ENCODE measurements at places on chromosomes 1 and 21.

DNA sequence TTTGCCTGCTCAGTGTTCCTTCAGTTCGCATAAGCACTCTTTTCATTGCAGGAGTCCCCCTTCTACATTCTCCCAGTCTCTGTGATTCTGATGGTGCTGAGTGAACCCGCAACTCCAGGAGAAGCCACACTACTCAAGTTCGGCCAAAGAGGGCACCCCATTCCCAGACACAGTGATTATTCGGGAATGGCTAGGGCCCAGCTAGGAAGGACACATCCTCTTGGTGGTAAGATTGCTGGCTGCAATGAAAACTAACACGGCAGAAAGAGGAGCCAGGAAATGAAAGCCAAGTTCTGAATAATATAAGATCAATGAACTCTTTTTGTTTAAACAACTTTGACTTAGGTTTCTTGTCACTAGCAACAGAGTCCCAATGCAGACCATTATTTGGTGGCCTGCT is 14.9 kb downstream of the CREG1 start:
- no peak for DNase-seq

DNA sequence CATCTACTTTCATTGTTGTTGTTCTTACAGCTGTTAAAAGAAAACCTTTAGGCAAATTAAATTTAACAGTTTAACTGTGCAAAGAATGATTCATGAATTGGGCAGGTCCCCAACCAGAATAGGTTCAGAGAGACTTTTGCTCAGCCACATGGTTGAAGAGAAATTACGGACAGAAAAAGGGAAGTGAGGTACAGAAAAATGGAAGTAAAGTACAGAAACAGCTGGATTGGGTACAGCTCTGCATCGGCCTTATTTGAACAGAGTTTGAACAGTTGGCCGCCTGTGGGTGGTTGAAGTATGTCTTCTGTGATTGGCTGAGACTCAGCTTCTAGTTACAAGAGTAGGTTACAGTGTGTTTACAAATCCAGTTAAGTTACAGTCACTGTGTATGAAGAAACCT is 210.1 kb downstream of the FGGY start:
- DNase-seq: no peak

- DNase-seq: no peak
These were observed 55.4 kb downstream of the ARHGEF10L start for GRCh38 chr1:17594690-17595601.

DNA sequence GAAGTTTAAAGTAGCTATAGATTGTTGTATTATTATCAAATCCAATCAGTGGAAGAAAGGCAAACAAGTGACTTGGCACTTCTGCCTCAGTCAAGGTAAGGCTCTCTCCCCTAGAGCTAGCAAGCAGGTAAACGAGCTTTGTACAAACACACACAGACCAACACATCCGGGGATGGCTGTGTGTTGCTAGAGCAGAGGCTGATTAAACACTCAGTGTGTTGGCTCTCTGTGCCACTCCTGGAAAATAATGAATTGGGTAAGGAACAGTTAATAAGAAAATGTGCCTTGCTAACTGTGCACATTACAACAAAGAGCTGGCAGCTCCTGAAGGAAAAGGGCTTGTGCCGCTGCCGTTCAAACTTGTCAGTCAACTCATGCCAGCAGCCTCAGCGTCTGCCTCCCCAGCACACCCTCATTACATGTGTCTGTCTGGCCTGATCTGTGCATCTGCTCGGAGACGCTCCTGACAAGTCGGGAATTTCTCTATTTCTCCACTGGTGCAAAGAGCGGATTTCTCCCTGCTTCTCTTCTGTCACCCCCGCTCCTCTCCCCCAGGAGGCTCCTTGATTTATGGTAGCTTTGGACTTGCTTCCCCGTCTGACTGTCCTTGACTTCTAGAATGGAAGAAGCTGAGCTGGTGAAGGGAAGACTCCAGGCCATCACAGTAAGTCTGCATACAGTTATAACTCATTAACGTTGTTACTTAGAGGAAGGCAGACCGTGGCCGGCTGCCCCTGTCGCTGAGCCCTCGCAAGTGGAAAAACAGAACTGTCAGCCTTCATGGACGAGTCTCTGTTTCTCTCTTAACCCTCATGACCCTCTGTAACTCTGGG is at the start of gene PALMD:
TSS of gene PALMD (plus strand) at position 415 of the 833 bp plus-strand sequence. CDS start at position 620, 205 bp downstream.
- no peak for DNase-seq

DNA sequence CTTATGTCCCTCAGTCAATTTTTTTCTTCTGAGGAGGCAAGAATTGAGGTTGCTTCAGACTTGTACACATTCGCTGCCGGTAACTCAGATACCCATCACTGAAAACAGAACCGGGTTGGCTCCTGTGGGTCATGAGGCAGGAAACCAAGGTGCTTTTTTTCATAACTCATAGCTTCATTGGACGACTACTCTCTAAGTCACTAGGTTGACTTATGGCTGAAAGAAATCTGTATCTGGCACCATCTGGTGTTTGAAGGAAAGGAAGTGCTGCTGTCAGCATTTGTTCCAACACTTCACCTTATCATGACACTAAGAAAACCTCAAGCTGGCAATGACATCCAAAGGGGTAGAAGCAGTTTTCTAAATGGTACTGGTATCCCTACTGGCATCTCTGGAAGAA is 82.3 kb downstream of the TBX19 start:
- peak; percentile 79 for DNase-seq

GRCh38 chr1:153536671-153537375 is 1.0 kb upstream of the S100A6 start:
- DNase-seq: no peak

DNA sequence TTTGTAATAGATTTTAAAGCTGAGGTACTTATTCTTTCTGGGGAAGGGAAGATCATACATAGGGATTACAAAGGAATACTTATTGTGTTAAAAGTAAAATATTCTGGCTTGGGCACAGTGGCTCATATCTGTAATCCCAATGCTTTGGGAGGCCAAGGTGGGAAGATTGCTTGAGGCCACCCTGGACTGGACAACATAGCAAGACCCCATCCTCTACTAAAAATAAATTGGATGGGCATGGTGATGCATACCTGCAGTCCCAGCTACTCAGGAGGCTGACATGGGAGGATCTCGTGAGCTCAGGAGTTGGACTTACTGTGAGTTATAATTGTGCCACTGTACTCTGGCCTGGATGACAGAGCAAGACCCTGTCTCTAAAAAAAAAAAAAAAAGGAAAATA is 27.6 kb downstream of the GABPB2 start:
- DNase-seq: no peak

GRCh38 chr21:32022146-32022545 is 149.3 kb downstream of the HUNK start:
- DNase-seq: no peak

- no peak for DNase-seq
These were observed 651.9 kb downstream of the MRPL39 start for GRCh38 chr21:24955275-24955961.

- DNase-seq: no peak
These were observed 250.9 kb upstream of the SGIP1 start for GRCh38 chr1:66282891-66283621.

GRCh38 chr1:2462819-2463218 is 13.3 kb upstream of the PLCH2 start:
- no peak for DNase-seq

GRCh38 chr1:204167730-204168129 is 1.6 kb upstream of the REN start:
- no peak for DNase-seq

DNA sequence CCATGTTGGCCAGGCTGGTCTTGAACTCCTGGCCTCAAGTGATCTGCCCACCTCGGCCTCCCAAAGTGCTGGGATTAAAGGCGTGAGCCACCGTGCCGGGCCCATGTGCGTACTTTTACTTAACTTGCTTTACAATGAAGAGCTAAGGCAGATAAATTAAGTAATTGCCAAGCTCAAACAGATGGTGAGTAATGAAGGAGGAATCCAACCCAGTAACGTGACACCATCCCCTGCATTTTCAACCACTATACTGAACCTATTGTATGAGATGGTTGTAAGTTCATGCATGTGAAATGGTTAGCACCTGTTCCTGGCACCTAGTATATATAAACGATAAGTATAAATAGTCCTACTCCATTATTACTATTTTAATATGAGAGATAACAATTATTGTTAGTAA is 588.0 kb upstream of the BEND5 start:
- DNase-seq: no peak

- DNase-seq: no peak
These were observed 102.9 kb downstream of the ZZZ3 start for GRCh38 chr1:77579547-77579946.

- no peak for DNase-seq
These were observed 13.9 kb downstream of the PLA2G2F start for GRCh38 chr1:20153000-20153418.

DNA sequence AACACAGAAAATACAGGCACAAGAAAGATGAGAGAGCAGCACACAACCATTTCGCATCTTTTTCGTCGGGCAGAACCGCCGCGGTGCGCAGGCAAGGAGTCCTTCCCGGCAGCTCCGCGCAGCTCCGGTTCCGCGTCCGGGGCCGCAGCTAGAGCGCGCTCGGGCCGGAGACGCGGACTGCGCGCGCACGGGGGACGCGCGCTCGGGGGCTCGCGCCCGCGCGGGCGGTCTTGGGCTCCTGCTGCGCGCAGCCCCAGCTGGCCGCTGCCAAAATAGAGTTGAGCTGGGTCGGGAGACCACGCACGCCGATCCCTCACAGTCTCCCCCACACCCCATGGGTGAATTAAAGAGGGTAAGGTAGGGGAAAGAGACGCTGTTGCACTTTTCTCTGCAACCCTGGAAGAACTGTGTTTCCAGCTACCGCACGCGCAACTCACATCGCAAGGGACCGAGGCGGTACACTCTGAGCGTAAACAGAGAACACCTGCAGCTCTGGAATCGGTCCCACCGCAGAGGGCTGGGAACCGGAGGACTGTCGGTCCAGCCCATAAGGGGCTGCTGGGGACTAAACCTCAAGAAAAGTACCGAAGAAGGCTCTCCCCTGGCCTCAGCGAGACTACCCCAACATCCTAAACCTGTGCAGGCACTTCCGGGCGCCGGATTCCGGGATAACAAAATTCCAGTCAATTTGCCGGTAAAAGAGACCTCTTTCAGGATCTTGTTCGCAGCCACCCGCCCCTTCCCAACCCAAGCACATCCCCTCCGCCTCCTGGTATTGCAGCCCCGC is 1.7 kb downstream of the NR5A2 start:
- no peak for DNase-seq

DNA sequence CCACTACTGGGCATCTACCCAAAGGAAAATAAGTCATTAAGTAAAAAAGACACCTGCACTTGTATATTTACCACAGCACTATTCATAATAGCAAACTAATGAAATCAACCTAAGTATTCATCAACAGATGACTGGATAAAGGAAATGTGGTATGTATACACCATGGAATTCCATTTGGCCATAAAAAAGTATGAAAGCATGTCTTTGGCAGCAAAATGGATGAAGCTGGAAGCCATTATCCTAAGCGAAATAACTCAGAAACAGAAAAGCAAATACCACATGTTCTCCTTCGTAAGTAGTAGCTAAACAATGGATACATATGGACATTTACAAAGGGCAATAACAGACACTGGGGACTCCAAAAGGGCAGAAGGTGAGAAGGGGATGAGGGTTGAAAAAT is 485.7 kb upstream of the BRINP3 start:
- no peak for DNase-seq

- DNase-seq: no peak
These were observed 7.0 kb upstream of the ID3 start for GRCh38 chr1:23566304-23566703.

DNA sequence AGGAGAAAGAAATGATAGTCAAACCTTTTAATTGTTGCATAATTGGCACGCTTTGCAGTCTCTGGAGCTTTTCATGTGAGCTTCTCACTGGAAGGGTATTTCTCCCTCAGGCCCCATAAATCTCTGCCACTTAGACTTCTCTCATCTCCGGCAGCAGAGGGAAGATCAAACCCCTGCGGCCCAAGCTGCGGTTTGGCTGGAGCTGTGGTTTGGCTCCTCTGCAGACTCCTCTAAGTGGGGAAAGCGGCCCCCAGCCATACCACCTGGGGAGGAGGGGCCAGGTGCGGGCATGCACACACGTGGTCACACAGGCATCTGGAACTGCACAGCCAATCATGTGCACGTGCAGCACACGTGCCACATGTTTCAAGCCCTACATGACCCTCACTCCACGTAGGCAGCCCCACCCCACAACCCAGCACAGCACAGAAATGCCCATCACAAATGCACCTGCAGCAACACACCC is 58.3 kb downstream of the UBE2T start:
- no peak for DNase-seq

DNA sequence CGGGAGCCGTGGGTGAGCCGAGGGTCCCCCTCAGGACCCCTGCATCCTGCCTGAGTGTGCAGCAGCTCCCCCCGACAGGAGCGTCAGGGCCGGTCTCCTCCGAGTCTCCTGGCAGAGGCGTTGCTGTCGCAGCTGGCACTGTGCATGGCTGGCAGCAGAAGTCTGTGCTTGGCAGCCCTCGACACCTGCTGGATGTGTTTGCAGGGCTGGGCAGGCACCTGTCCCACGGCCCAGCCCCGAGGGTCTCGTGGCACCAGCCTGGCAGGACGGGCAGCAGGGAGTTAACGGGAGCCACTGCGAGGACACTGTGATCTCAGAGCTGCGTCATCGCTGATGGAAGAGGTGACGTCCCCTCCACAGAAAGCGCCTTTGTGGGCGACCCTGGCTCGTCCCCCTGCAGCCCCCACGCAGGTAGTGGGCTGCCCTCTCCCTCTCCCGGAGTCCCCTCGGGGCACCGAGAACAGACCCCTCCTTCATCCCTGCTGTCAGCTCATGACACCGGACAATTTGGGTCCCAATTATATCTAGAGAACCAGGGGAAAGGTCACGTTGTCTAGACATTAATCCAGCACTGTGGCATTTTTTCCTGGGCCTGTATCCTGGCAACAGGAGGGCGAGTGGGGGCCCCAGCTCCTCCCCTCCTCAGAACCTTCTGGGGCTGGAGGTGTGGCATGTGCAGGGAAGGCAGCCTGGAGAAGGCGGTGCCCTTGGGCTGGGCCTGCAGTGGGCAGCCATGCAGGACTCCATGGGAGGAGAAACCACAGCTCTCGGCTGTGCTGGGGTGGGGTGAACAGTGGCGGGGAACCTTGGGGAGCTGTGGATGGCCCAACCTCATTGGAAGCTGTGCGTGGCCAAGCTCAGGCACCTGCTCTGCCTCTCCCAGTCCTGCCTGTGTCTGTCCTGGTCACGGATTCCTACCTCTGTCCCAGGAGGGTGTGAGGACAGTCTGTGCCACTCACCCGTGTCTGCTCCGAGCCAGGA is 15.4 kb downstream of the COL18A1 start:
- DNase-seq: no peak

GRCh38 chr21:38780879-38781278 is 24.9 kb upstream of the ETS2 start:
- DNase-seq: peak; percentile 42

- no peak for DNase-seq
These were observed 590.8 kb upstream of the PRMT6 start for GRCh38 chr1:106465666-106466065.

DNA sequence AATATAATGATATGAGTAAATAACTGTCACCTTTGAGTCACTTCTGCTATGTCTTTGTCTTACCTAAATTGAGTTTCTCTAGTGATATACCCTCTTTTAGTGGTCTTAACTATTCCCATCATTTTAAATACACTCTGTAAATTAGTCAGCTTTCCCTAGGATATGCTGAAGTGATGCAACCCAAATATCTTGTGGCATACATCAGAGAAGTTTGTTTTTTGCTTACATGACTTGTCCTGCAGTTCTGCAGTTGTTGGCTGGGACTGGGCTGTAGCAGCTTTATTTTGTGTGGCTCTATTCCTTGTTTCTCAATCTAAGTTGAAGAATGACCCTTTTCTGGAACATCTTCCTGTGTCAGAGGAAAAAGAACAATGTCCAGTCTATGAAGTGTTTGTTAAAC is 76.4 kb downstream of the TTC3 start:
- no peak for DNase-seq

Data from T-helper 2 cell treated with Interferon-gamma antibody and Interleukin-4, amounts not matched to agents 5 μg/mL and 100 μg/mL, for 36 hours (primary cell).